ENCODE measurements at places on chromosomes 6 and 20.
A peak's percentile ranks its signal among the peaks of the same experiment; 100 is the strongest.

GRCh38 chr20:24981790-24982189, 10.8 kb downstream of the APMAP start:
- DNase-seq = peak; percentile 44

DNA sequence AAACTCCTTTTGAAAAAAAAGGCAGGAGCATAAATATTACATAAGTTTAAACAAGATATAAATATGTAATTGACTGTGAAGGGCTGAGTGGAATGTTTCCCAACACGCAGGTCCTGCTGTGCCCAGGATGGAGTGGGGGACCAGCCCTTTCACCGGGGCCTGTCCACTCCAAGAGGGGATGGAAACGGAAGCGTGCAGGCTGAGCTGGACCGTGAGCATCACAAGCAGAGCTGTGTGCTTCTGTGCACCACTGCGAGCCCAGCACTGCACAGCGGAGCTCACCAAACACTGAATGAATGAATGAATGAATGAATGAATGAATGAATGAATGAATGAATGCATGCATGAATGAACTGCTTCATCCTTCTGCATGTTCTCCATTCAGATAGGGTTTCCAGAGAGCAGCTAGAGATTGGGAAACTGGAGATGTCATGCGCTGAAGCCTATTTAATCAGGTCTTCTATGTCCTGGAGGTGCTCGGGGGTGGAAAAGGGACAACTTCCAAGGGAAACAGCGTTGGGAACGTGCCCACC, 157.7 kb downstream of the ANKRD60 start:
- no peak for DNase-seq

GRCh38 chr6:158481690-158482473, 78.0 kb upstream of the TMEM181 start:
- no peak for DNase-seq

DNA sequence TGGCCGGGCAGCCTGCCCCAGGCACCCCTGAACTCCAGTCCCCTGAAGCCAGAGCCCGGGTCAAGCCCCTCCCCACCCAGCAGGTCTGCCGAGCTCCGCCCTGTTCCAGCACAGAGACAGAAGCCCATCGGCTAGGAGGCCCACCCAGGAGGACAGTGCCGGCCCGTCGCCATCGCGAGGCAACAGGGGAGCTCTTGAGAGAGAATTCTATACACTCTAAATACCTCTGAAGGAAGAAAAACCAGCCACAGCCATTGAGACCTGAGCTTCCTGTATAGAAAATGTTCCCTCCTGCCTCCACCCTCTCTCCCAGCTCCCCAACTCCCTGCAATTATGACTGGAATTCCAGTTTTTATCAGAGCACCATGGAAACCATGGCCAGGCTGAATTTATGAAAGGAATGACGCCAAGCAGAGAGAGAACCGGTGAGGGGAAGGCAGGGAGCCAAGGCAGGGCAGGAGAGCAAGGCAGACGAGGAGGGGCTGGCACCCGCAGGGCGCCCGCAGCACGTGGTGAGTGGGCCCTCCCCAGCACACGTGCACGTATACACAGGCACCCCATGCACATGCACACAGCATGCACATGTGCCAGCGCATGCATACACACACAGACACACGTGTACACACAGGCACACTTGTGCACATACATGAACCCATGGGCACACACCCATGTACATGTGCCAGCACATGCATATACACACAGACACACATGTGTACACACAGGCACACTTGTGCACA, 27.6 kb upstream of the MRGBP start:
- peak; percentile 31 for DNase-seq

DNA sequence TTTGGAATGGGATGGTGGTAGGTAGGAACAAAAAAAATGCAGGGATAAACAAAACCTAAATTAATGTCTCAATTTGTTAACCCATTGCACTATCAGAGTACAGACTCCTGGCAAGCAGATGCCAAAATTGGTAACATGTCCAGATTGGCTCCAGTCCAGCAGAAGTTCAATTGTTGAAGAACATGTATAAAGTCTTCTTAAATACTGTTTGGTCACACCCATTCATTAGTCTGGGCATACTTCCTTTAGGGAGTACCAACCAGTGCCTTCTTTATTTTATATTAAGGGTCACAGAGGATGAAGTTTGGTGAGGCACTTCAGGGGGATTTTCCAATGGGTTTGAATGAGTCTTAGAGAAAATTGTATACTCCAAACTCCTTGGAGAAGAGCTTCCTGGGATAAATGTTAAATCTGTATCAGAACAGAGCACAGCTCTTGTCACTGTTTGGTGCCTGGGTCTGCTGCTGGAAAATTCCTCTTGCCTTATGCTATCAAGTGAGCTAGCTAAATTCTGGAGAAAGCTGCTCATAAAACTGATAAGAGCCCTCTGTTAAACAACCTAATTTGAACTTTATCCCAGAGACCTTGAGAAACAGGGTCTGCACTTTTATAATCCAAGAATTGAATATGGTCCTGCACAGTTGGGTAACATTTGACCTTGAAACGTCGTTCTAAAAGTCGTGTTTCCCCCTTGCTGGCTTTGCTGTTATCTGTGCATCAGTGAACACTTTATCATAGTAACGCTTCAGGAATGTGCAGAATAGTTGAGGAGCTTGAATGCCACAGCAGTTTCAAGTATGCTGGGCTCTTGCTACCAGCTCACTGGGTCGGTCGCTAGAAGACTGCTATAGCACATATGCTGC, 334.1 kb upstream of the CITED2 start:
- DNase-seq = no peak

DNA sequence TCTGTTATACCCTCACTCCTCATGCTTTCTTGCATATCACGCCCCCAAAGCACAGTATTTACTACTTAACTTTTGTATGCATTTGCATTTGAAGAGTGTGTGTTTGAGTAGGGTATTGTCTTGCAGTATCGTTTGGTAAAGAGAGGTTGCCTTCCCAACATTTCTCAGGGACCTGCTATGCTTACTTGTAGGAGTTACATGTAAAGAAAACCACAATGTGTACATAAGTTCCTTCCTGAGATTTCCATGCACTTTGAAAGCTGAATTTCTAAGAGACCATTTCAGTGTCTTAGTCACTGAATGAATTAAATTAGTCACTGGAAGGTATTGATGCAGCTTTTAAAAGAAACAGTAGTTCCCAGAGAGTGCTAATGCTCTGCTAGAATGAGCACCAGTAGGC, 159.3 kb upstream of the LAMA2 start:
- no peak for DNase-seq

DNA sequence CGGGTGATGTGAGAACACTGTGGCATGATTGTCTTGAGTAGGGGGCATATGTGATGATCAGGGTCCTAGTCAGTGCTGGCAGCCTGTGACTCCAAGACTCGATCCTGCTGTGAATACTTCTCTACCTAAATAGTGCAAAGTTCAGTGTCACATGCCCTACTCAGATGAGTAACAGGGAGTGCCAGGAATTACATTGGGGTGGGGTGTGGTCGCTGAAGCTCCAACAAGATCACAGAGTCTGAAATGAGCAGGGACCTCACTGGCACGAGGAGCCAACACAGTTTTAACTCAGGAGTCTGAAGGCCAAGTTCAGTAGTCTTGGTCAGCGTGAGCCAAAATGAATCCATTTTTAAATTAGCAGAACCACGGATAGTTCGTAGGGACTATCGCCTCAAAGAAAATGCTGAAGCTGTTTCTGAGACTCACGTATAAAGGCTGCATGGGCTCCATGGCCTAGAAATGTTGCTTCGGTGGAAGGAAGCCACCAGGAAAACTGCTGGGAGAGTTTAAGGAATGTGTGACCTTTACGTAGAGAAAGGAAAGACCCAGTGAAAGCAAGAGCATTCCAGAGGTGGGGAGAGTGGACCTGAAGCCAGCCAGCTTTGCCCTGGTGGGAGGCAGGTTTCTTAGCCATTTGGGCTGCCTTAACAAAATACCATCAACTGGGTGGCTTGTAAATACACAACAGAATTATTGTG, 72.2 kb downstream of the RPP40 start:
- no peak for DNase-seq

DNA sequence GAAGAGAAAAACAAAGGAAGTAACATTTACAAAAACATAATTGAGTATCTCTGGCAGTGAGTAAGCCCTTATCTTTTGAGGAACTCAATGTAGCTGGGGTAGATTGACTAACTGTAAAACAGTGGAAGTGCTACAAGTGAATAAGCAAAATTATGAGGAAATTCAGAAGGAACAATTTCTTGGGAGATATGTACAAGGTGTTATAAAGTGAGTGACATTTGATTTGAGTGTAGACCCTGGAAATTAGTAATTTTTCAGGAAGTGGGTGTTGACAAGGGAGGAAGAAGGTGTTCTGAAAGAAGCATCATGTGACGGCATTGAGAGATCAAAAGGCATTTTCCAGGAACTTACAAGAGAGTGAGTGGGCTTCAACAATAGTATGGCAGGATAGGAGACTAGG, 22.2 kb downstream of the XRN2 start:
- DNase-seq = no peak

DNA sequence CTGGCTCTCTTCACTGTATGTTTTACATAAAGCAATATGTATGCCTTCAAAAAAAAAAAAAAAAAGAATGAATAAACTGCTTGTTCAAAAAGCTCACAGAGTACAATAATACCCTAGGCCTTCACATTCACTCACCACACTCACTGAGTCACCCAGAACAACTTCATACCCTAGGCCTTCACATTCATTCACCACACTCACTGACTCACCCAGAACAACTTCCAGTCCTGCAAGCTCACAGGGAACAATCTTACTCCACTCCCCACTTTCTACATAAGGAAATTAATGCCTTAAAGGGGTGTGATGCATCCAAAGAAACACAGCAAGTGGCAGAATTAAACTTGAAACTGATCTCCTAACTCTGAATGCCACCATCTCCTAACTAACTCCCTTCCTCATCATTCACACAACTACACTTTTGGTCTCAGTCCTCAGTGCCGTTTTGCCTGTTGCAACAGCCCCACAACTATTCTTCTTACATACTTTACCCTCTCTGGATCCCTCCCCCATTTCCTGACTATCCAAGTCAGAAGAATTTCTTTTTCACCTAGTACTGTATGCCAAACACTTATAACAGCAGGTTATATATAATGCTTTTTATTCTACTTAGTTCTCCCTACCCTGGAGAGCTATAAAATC, 34.2 kb downstream of the NHSL1 start:
- DNase-seq = no peak

Data from hippocampal formation (tissue), 2 donors.